ENCODE measurements at places on chromosomes 7 and 10. TPM values are rescaled to one million over a fixed set of nuclear protein-coding genes. Genes with fewer than 3 reads are reported as not detected.

Gene PPA1
- 393 TPM for total RNA-seq

DNA sequence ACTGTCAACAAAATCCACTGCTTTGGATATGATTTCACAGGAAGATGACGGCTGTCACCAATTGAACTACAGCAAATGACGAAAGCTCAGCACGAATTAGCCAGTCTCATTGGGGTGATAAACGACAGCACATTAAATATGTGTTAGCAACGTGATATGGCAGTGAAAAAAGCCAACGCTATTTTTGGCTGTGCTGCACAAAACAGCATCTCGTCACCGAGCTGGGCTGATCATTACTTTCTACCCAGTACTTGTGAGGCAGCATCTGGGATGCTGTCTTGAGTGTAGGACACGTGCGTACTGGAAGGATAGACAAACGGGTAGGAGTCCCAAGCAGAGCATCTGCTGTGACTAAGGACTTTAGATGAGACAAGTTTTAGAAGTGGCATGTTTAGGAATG, 138.3 kb downstream of the EXOC4 start:
- H3K4me3 ChIP-seq = no peak overlapping the region
- no peak for DNase-seq
- no peaks in the 10 kb centered on the region for H3K27me3 ChIP-seq
- H3K27ac ChIP-seq = no peak overlapping the region
- H3K36me3 ChIP-seq = peaks cover 2% of the 10 kb centered on the region

DNA sequence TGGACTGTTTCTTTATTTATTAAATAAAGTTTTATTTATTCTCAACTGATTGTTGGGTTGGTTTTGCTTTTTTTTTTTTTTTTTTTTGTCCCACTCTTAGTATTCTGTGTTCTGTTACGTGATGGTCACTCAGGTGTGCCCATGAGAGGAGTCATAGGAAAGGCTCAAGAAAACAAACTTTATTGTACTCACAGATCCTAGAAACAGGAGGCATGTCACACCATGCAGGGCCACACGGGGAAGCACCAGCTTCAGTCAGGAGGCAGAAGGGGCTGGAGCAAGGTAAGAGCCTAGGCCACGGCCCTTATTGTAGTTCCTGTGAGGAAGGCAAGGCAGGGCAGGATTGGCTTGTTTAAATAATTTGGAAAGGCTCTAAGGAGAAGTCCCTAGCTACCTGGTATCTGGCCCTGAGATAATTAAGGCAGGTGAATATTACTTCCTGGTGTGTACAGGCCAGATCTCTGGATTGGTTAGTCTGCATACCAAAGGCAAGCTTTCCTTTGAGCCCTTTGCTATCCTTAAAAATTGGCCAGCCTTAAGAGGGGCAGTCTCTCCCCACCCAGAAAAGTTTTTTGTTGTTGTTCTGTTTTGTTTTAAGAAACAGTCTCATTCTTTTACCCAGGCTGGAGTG, 8.3 kb downstream of the ATOH7 start:
- no peak overlapping the region for H3K4me3 ChIP-seq
- H3K4me1 ChIP-seq = no peaks in the 10 kb centered on the region
- peaks cover 13% of the 10 kb centered on the region for H3K27me3 ChIP-seq
- no peak overlapping the region for H3K27ac ChIP-seq
- no peak for DNase-seq

Gene ANKRD61
- 0.56 TPM for total RNA-seq

- DNase-seq = no peak
- H3K4me1 ChIP-seq = no peaks in the 10 kb centered on the region
- peaks cover 6% of the 10 kb centered on the region for H3K27me3 ChIP-seq
- no peak overlapping the region for H3K4me3 ChIP-seq
- no peaks in the 10 kb centered on the region for H3K36me3 ChIP-seq
Measured at GRCh38 chr7:143129051-143129450, 2.8 kb upstream of the PIP start.

DNA sequence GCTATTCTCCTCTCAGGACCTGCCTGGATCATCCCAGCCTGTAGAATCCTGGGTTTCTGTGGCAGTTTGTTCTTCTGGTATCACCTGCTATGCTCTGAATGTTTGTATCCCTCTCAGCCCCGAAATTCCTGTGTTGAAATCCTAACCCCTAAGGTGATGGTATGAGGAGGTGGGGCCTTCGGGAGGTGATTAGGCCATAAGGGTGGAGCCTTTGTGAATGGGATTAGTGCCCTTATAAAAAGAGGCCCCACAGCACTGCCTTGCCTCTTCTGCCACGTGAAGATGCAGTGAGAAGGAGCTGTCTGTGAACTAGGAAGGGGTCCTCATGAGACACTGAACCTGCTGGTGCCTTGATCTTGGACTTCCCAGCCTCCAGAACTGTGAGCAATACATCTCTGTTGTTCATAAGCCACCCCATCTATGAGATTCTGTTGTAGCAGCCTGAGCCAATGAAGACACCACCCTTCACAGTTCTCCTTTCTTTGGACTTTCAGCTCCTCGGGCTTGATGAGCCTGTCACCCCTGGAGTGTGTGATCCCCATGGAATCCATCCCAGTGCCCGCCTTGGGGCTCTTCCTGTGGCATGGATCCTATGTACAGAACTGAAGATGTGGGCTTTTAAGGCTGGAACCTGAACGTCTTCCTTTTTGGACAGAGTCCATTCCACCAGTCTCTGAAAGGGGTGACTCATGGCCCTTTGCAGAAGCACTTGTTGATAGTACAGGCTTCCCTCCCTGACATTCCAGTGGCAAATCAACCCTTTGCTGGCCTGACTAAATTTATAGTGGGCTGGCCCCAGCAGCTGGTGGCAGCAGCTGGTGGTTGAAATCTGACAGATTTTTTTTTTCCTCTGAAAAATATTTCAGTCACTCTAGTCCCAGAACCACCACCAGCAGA, 138.0 kb downstream of the TACC2 start:
- H3K27me3 ChIP-seq = peaks cover 9% of the 10 kb centered on the region
- no peak for DNase-seq
- no peak overlapping the region for H3K27ac ChIP-seq
- H3K4me3 ChIP-seq = no peak overlapping the region
- H3K4me1 ChIP-seq = no peaks in the 10 kb centered on the region
- H3K36me3 ChIP-seq = no peaks in the 10 kb centered on the region

GRCh38 chr10:12800302-12800701, 201.2 kb downstream of the CCDC3 start:
- H3K27ac ChIP-seq = no peak overlapping the region
- DNase-seq = no peak
- H3K36me3 ChIP-seq = no peaks in the 10 kb centered on the region
- H3K4me1 ChIP-seq = no peaks in the 10 kb centered on the region
- H3K27me3 ChIP-seq = no peaks in the 10 kb centered on the region

Gene CNTNAP2
- total RNA-seq = not detected

Gene SPAG6
- total RNA-seq = 0.18 TPM

Gene DKK1
- not detected for total RNA-seq

- no peaks in the 10 kb centered on the region for H3K36me3 ChIP-seq
- no peak overlapping the region for H3K4me3 ChIP-seq
- peak overlapping the region; percentile 27 for H3K27ac ChIP-seq
Measured at GRCh38 chr10:71982269-71983178, 18.3 kb downstream of the CHST3 start.

GRCh38 chr10:101042667-101043362, 11.8 kb downstream of the SFXN3 start:
- H3K4me1 ChIP-seq = peaks cover 27% of the 10 kb centered on the region
- H3K27me3 ChIP-seq = peaks cover 20% of the 10 kb centered on the region
- H3K36me3 ChIP-seq = peaks cover 18% of the 10 kb centered on the region
- peak; percentile 85 for DNase-seq
- H3K4me3 ChIP-seq = peak overlapping the region; percentile 91

Gene AP5Z1
- 56.8 TPM for total RNA-seq

- no peak overlapping the region for H3K4me3 ChIP-seq
- H3K27me3 ChIP-seq = no peaks in the 10 kb centered on the region
- DNase-seq = no peak
- H3K27ac ChIP-seq = no peak overlapping the region
- H3K4me1 ChIP-seq = peaks cover 30% of the 10 kb centered on the region
Measured at GRCh38 chr10:60524541-60524940, 134.9 kb upstream of the ANK3 start.

Gene BEND7
- total RNA-seq = not detected

DNA sequence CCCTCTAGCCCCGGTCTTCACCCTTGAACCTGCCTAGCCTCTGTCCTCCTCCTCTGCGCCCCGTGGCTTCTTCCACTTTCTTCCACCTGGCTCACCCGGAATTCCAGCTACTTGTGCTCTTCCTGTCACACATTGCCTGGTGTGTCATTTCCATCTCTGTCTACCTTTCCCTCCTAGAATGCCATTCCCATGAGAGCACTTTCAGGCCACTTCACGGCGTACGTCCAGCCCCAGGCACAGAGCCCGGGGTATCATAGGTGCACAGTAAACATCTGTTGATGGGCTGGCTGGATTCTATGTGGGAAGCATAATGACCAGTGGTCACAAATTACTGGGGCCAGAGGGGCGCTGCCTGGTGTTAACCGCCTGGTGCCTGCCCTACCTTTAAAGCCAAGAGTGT, 161.3 kb downstream of the CUX1 start:
- H3K27me3 ChIP-seq = no peaks in the 10 kb centered on the region
- no peak for DNase-seq
- H3K4me1 ChIP-seq = no peaks in the 10 kb centered on the region
- no peaks in the 10 kb centered on the region for H3K36me3 ChIP-seq
- no peak overlapping the region for H3K4me3 ChIP-seq

DNA sequence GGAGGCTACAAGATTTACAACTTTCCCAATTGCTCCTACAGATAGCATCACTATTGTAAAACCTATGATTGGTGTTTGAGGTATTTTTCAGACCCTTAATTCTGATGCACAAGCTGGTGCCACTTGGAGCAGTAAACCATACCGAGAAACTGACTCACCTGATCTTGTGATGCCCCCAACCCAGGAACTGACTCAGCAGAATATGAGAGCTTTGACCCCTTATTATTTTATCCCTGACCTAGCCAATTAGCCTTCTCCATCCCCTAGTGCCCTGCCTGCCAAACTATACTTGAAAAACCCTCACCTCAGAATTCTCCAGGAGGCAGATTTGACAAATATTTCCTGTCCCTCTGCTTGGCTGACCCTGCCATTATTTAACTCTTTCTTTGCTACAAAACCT, 585.9 kb upstream of the GHITM start:
- no peaks in the 10 kb centered on the region for H3K4me1 ChIP-seq
- DNase-seq = no peak
- H3K36me3 ChIP-seq = no peaks in the 10 kb centered on the region
- no peak overlapping the region for H3K4me3 ChIP-seq

DNA sequence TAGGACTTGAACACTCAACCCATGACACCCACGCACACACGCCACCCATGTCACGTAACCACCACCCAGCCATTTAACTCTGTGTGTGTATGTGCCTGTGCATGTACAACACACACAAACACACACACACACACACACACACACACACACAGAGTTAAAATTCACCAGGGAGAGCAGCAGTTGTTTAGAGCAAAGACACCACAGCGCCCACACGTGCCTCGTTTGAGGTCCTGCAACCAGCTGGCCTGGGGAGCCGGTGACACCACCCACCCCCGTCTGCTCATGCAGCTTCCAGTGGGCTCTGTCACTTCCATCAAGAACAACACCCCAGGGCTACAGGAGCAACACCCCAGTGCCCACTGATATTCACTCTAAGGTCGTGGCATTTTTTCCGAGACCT, 97.4 kb downstream of the ELFN1 start:
- H3K27me3 ChIP-seq = no peaks in the 10 kb centered on the region
- H3K36me3 ChIP-seq = no peaks in the 10 kb centered on the region
- DNase-seq = no peak

- H3K36me3 ChIP-seq = peaks cover 2% of the 10 kb centered on the region
- H3K4me1 ChIP-seq = no peaks in the 10 kb centered on the region
- H3K4me3 ChIP-seq = no peak overlapping the region
- no peak for DNase-seq
- no peaks in the 10 kb centered on the region for H3K27me3 ChIP-seq
- no peak overlapping the region for H3K27ac ChIP-seq
Measured at GRCh38 chr7:1866601-1867000, 196.5 kb downstream of the ELFN1 start.

DNA sequence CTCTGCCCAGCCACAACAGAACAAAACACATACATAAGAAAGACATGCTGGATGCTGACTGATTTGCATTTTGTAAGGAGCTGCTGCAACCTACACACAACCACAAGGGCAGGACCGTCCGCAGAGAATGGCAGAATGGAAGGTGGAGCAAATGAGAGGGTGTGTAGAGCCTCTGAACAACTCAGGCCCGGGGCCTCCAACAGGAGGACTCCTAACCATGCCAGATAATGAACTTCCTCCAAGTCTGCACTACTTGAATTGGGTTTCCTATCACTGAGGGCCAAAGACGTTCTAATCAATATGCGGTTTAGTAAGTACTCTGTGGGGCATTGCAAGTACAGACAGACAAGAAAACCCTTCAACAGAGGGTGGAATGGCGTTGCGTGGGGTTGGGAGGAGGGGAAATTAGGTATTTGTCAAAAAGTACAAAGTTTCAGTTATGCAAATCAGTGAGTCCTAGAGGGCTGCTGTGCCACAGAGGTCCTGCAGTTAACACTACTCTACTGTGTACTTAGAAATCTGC, 14.6 kb downstream of the VOPP1 start:
- H3K36me3 ChIP-seq = peaks cover 39% of the 10 kb centered on the region
- peaks cover 100% of the 10 kb centered on the region for H3K4me1 ChIP-seq
- no peaks in the 10 kb centered on the region for H3K27me3 ChIP-seq
- H3K4me3 ChIP-seq = peak overlapping the region; percentile 48

Gene NKX2-3
- total RNA-seq = not detected

- H3K27me3 ChIP-seq = no peaks in the 10 kb centered on the region
- no peak overlapping the region for H3K27ac ChIP-seq
- DNase-seq = no peak
- no peak overlapping the region for H3K4me3 ChIP-seq
Measured at GRCh38 chr7:118057404-118057803, 126.6 kb upstream of the LSM8 start.

- H3K27me3 ChIP-seq = peaks cover 10% of the 10 kb centered on the region
- no peak for DNase-seq
- peak overlapping the region; percentile 44 for H3K27ac ChIP-seq
- peak overlapping the region; percentile 51 for H3K4me3 ChIP-seq
Measured at GRCh38 chr10:22435650-22436049, 90.4 kb downstream of the SPAG6 start.

Gene ADRB1
- total RNA-seq = not detected

GRCh38 chr7:140426130-140426529, 22.3 kb downstream of the RAB19 start:
- no peaks in the 10 kb centered on the region for H3K27me3 ChIP-seq
- H3K4me3 ChIP-seq = no peak overlapping the region
- H3K27ac ChIP-seq = no peak overlapping the region
- DNase-seq = no peak
- H3K4me1 ChIP-seq = no peaks in the 10 kb centered on the region

Gene IL2RA
- 1,254 TPM for total RNA-seq

- no peaks in the 10 kb centered on the region for H3K4me1 ChIP-seq
- H3K4me3 ChIP-seq = no peak overlapping the region
- H3K36me3 ChIP-seq = no peaks in the 10 kb centered on the region
- H3K27me3 ChIP-seq = no peaks in the 10 kb centered on the region
Measured at GRCh38 chr7:72326365-72326764, 85.8 kb downstream of the CALN1 start.

GRCh38 chr7:50304911-50305582, 531 bp downstream of the IKZF1 start:
- H3K4me1 ChIP-seq = peaks cover 52% of the 10 kb centered on the region
- no peaks in the 10 kb centered on the region for H3K27me3 ChIP-seq
- H3K4me3 ChIP-seq = peak overlapping the region; percentile 99
- peak overlapping the region; percentile 98 for H3K27ac ChIP-seq
- peaks cover 44% of the 10 kb centered on the region for H3K36me3 ChIP-seq
- DNase-seq = no peak
